A673 (cell line): ENCODE measurements at places on chromosomes 4 and X.

DNA sequence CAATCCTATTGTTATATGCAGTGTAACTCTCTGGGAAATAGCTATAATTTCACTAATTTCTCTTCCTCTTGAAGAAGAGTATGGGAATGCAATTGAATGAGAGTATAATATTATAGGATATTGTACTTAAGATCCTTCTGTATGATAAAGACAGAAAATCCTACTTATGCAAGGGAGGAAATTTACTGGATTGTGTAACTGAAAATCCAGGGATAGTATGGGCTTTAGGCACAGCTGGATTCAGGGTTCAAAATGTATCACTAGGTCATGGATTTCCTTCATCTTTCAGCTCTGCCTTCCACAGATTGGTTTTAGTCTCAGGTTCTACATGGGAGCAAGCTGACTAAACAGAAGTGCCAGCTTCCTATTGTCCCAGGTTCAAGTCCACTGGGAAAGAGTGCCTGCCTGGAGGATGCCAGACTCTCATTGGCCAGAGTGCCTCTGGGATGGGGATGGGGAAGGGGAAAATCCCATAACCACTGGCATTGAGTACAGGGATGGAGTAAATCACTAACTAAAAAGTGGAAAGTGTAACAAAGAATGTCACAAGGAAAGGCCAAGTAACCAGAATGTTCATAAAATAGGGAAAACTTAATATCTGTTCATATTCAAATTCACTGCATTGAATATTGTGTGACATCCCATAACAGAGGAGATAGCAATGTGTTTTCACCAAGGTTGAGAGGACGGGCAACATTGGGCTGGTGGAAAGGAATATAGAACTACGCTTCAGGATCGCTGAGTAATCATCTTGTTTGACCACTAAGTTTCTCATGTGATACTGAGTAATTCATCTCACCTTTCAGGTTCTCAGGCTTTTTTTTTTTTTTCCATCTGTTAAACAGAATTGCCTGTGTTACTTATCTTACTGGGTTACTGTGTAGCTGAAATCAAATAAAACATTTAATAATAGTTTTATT is 75.7 kb downstream of the ANXA3 start:
- no peak for DNase-seq

- no peak for DNase-seq
These were observed 31.6 kb upstream of the DDX3X start for GRCh38 chrX:41302370-41302769.

GRCh38 chrX:1576201-1576992 is 15.0 kb upstream of the AKAP17A start:
- DNase-seq: no peak

GRCh38 chr4:108834835-108835384 is 72.1 kb upstream of the ETNPPL start:
- DNase-seq: peak; percentile 75

- no peak for DNase-seq
These were observed 322.0 kb downstream of the NR3C2 start for GRCh38 chr4:148120216-148120615.

- no peak for DNase-seq
These were observed 106.6 kb downstream of the TBC1D19 start for GRCh38 chr4:26690506-26690905.

- DNase-seq: no peak
These were observed 27.7 kb upstream of the TEC start for GRCh38 chr4:48297256-48297846.

DNA sequence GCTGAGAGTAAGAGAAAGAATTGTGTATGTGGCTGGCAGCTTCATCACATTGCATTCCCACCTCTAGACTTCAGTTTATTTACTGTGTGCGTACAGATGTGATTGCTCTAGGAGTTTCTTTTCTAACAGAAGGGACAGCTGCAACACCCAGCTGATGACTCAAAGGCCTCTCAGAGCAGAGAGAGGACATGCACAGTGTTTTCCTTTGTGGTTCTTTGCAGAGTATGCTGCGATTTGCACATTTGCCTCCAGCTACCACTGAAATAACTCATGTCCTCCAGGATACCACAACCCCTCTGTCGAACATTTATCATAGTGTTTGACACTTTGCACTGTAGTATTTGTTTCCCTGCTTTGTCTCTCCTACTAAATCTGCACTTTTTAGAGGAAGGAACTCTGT is 294.1 kb downstream of the STIM2 start:
- DNase-seq: no peak

DNA sequence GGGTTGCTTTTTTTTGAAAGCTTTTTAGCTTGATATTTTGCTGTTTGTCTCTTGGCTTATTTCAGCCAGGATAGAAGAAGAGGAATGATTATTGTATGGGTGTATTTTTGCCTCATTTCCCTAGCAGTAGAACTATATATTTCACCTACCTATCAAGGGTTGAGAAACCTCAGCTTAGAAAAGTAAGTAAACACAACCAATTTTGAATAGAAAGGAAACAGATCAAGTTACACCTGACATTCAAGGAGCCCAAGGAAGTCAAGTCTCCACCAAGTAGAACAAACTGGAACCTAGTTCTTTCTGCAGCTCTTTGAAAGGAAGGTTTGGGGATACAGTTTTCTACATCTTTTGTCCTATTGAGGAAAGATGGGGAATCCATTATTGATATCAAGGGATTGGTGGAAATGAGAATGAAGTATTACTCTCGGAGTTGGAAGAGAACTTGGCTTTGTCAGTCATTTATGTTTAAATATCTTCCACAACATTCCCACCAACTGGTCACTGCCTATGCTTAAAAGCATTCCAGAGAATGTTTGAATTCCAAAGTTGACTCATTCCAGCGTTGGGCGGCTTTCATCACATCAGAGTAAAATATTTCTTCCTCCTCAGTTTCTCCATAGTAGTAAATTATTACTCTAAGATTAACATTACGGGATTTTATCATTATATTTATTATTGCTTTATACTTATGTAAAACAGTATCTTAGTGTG is 207.8 kb upstream of the CNKSR2 start:
- DNase-seq: no peak

GRCh38 chr4:38396845-38397547 is 267.0 kb upstream of the KLF3 start:
- no peak for DNase-seq

GRCh38 chr4:152937336-152938236 is 1.5 kb downstream of the FHDC1 start:
- peak; percentile 34 for DNase-seq

DNA sequence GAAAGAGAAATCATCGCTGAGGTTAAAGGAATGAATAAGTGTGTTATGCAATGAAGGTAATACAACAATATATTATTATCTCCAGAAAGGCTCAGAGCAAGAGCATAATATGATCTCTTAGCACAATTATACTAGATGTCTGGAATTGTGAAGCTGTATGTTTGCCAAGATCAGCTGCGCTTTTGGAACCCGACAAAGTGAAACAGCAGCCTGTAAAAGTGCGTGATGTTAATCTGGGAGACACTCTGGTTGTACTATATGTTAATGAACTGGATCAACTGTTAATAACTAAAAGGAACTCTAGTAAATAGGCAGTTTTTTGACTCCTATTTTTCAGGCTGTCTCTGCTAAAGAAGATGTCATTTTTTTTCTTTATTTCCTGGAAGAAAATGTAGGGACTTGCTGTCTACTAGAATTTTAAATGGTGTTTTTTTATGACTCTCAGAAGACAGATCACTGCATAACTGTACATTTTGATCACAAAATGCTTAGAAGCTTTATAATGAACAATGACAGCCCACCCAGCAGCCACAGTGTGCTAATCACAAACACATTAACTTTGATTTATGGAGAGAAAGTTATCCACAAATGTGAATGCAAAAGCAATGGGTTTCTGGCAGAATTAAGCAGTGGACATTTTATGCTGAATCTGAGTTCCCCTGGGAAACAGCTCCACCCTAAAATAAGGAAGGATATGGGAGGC is 50.2 kb downstream of the UGT2B28 start:
- no peak for DNase-seq

- peak; percentile 39 for DNase-seq
These were observed 139.3 kb downstream of the TLL1 start for GRCh38 chr4:166012129-166013030.

DNA sequence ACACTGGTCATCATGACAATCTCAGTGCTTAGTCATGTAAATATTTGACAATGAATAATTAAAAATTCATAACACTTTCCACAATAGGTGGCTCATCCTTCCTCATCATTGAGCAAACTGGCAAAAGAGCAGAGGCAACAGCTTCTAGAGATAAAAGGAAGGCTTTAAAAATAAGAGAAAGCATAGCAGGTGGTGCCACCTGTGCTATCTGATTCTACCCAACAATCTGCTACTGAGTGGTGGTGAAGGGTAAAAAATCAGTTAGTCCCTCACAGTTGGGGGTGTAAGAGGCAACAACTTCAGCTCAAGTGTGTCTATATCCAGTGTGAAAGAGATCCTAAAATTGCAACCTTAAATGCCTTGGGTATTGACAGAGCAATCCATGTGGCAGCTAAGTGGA is 280.1 kb upstream of the PPARGC1A start:
- no peak for DNase-seq

DNA sequence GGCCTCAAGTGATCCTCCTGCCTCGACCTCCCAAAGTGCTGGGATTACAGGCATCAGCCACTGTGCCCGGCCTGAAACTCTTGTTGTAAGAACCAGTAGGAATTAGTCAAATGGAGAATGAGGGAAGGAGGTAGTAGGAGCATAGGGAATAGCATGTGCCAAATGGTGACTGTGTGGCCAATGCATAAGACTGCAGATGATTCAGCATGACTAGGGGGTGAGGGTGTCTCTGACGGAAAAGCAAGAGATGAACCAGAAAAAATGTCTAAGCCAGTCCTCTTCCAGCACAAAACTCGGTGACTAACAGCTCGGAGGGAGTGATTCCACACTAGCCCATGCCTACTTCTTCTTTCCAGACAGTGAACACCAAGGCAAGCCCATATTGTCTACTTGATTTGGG is 58.2 kb upstream of the DUSP21 start:
- DNase-seq: no peak

- DNase-seq: no peak
These were observed 706.3 kb upstream of the TENM3 start for GRCh38 chr4:181536811-181537434.

DNA sequence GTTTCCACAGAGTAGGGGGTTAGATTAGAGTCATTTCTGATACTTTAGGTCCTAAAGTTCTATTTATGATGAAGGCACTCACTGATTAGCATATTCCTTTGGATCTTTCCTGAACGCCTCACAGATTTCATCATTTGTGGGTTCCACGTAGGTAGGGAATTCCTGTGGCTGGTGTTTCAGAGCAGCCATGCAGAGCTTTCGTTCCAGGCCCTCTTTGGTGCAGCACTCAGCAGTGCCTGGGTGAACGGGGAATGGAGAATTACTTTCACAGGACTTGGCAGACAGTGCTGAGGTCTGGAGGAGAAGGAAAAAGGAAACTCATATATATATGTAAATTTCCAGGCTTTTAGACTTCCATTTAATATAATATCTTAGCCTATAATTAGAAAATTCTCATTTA is 18.5 kb downstream of the GC start:
- peak; percentile 4 for DNase-seq

- DNase-seq: no peak
These were observed 263.0 kb upstream of the TAPT1 start for GRCh38 chr4:16489226-16489625.

DNA sequence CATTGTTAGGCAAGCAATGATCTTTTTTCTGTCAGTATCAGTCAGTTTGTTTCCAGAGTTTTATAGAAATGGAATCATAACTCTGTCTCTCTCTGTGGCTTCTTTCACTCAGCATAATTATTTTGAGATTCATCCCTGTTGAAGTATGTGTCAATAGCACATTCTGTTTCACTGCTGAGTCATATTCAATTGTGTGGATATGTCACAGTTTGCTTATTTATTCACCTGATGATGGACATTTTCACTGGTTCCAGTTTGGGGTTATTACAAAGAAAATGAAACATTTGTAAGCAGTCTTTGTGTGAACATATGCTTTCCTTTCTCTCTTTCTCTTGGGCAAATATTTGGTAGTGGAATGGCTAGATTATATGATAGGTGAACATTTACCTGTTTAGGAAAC is 10.2 kb upstream of the ZNF718 start:
- no peak for DNase-seq

GRCh38 chr4:165982934-165983333 is 109.9 kb downstream of the TLL1 start:
- DNase-seq: no peak

DNA sequence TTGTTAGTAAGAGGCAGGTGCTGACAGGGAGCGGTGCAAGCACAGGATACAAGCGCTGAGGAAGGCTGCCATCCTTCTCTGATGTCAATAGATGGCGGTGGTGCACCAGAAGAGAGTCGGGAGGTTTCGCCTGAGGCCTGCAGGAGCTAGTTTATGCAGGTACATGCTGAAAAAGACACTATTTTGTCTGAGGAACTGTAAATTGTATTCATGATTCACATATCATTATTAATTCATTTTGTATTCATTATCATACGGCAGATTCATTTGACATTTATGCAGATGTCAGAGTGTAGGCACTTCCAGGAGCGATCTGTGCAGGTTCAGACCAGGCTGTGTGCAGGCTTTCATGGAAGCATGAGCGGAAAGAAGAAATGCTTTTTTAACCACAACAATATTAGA is 824.0 kb downstream of the STIM2 start:
- peak; percentile 79 for DNase-seq

DNA sequence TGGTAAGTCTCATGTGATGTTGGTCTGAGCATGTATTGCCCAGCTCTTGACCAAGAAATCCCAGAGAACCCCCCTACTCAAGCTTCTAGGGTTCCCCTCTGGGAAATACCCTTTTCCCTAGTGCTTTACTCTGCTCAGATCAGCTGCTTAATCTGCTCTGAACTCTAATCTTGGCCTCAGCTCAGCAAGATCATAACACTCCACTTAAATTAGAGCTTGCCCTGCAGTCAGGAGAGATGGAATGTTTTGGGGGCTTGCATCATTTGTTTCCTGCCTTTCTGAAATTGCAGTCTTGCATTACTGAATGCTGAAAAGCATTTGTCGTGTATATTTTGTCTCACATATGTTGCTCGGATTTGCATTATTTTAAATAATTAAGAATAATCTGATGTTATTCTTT is 1153.6 kb downstream of the FSTL5 start:
- DNase-seq: no peak

- DNase-seq: no peak
These were observed 175.7 kb upstream of the MXRA5 start for GRCh38 chrX:3522101-3522650.

DNA sequence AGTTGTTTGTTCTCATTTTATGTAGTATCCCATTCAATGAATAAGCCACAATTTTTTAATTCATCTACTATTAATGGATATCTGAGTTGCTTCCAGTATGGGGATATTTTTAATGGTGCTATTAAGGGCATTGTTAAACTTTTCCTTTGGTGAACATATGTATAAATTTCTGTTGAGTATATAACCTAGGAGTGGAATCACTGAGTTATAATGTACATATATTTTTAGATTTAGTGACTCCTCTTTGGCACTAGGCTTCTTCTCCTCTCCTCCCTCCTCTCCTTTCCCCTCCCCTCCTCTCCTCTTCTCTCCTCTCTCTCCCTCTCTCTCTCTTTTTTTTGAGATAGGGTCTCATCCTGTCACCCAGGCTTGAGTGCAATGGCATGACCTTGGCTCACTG is 26.4 kb downstream of the RBM47 start:
- DNase-seq: no peak

GRCh38 chrX:118221733-118222132 is 105.1 kb upstream of the KLHL13 start:
- DNase-seq: peak; percentile 69
